Hindlimb muscle (tissue), 1 donor: ENCODE measurements at places on chromosomes 7 and 10.
A peak's percentile ranks its signal among the peaks of the same experiment; 100 is the strongest.

- no peak for DNase-seq
Observed at GRCh38 chr7:74235518-74236268, 18.5 kb downstream of the RFC2 start.

- peak; percentile 90 for DNase-seq
Observed at GRCh38 chr7:5634107-5634950, 147.1 kb downstream of the RNF216 start.

- DNase-seq = no peak
Observed at GRCh38 chr10:14686356-14686755, 88.3 kb downstream of the FAM107B start.

GRCh38 chr7:148868378-148868674, 15.8 kb downstream of the EZH2 start:
- DNase-seq = no peak

- no peak for DNase-seq
Observed at GRCh38 chr7:1850111-1850975, 180.3 kb downstream of the ELFN1 start.

GRCh38 chr7:134737566-134738345, 41.7 kb upstream of the CALD1 start:
- no peak for DNase-seq

GRCh38 chr10:132576671-132577349, 39.2 kb downstream of the INPP5A start:
- DNase-seq = no peak

DNA sequence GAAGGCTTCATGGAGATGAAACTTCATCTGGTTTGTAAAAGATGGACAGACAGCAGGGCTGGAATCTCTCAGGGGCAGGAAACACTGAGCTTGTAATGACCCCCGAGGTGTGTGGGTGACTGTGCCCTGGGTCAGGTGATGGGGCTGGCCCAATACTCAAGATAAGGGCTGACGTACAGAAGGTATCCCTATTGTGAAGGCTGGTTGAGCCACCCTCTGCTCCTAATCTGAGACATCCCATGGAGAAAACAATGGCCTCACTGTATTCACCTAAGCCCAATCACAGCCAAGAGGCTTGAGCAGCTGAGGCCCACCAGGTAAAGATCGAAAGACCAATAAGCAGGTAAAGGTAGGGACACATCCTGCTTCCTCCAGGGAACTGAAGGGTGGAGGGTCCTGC, 34.8 kb upstream of the NUB1 start:
- no peak for DNase-seq

- no peak for DNase-seq
Observed at GRCh38 chr7:5528071-5528814, 104.6 kb upstream of the TNRC18 start.

- DNase-seq = no peak
Observed at GRCh38 chr7:154862153-154862791, 140.7 kb downstream of the PAXIP1 start.

DNA sequence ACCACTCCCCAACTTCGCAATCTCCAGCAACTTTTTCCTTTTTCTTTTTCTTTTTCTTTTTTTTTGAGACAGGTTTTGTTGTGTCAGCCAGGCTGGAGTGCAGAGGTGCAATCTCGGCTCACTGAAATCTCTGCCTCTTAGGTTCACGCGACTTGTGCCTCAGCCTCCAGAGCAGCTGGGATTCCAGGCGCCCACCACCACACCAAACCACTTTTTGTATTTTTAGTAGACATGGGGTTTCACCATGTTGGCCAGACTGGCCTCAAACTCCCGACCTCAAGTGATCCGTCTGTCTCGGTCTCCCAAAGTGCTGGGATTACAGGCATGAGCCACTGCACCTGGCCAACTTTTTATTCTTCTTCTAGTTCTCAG, 55.0 kb downstream of the KIAA1549 start:
- DNase-seq = no peak

GRCh38 chr7:45563941-45564461, 10.2 kb upstream of the ADCY1 start:
- peak; percentile 40 for DNase-seq

GRCh38 chr10:18325889-18326531, 185.8 kb downstream of the CACNB2 start:
- DNase-seq = no peak

DNA sequence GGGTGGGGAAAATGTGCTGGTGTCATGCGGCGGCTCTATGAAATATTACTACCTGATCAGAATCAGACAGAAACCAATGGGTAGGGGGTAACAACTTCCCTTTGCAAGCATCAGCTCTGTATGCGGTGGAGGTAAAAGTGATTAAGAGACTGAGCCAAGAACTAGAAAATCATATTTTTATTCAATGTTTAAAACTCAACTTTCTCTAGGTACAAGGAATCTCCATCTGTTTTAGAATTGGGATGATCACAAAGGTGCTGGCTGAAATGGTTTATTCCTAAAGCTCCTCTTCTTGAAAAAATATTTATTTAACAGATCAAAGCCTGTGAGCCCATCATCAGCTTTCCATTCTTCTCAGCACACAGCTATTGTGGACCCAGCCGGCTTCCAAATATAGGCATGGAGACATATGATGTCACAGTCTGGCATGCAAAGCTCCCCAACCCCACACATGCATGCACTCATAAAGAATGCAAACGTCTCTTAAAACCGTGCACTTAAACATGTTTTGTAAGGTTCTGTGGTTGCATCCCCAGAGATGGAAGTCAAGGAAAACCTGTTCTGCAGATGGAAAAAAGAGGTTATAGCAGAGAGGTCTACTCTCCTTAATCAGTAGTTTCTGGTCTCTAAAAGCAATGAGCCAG, 126.0 kb downstream of the SKIDA1 start:
- peak; percentile 87 for DNase-seq

DNA sequence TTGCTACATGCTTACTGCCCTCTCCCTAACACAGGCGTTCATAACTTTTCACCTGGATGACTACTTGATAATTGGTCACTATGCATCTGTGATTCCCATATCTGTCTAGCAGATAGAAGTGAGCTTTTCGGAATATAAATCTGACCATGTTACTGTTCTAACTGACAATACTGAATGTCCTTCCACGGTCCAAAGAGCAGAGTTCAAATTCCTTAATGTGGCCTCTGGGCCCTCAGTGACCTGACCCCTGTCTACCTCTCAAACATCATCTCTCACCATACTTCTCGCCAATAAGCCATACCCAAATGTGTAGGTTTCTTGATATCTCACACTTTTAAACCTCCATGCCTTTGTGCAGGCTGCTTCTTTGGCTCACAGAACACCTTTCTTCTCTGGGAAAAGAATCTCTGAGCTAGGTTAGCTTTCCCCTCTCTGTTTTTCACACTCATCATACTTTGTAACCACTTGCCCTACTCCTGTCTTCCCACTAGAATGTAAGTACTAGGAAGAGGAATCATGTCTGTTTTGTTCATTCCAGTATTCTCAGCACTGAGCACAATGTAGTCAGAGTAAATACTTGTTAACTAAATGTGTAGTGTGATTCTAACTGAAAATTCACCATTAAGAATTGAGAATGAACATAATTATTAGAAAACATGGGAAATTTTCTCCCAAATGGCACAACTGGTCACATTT, 39.2 kb upstream of the LRRC17 start:
- no peak for DNase-seq

DNA sequence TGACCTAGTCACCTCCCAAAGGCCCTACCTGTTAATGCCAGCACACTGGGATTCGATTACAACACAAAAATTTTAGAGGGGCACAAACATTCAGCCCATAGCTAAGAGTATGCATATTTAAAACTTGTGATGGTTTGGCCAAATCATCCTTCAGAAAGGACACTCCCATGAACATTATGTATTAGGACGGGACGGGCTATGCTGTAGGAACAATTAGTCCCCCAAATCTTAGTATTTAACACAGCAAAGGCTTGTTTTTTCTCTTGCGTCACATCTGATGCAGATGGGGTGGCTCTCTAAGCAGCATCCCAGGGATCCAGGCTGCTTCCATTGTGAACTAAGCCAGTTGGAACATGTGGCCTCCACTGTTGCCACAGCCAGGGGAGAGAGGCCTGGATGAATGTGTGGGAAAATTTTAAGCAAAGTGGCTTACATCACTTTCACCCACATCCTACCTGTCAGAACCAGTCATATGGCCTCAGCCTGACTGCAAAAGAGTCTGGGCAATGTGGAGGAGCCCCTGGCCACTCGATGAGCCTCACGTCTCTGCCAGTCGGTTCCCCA, 26.6 kb downstream of the CHST3 start:
- DNase-seq = no peak

DNA sequence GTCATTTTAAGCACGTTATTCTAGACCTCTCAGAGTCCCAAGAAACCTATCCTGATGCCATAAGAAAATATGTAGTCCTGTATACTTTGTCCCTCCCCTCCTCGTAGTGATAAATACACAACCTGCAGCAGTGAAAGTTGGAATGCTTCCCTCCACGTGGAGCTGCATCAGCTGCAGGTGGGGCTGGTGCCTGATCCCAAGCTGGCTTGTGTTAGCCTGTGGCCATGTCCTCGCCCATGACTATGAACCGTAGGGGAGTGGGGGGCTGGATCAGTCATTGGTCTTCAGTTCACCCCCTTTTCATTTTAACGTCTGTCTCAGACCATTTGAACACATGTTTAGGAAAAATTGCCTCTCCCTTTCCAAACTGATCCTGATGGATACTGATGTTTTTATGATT, 171.4 kb upstream of the HABP2 start:
- DNase-seq = no peak

DNA sequence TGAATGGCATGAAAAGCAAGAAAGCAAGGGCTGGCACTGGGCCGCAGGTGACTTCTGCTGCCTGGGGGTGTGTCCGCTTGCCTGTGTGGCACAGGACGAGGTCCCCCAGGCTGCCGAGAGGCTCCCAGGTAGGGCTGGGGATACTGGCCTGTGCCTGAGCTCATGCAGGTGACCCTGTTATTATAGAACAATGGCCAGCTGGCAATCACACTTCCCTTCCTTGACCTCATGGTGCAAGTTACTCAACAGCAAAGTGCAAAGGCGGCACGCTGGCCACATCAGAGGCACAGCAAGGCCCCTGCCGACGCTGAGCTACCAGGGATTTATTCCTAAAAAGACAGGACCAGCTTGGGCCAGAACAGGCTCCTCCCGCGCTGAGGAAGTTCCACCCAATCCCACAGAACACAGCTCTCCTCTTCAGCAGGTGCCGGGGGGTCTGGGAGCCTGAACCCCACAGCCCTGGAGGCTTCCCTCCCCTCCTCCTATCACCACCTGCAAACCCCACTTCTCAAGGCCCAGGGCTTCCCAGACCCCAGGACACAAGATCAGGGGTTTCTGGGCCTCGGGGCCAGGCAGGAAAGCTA, 1.4 kb upstream of the ADAM8 start:
- no peak for DNase-seq

DNA sequence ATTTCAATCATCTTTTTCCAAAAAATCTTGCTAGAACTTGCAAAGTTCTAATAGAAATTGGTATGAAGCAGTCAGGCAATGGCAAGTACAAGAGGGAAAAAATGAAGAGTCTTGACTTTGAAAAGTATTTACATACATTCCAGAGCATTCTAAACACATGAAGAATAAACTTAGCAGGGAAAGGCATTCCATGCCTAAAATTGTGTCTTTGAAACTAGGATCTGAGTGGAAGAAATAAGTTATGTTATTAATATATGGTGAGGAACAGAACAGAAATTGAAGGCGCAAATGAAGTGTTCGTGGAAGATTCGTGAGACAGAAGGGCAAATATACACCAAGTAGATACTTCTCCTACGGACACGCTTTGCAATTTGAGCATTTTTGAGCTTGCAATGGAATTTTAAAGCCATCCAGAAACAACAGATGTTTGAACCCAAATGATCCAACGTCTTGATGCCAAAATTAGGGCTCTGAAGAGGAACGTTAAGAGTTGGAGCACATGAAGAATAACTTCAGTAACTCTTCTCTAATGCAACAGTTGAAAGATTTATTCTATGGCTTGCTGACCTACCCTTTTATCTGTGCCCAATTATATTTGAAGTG, 40.6 kb upstream of the SEPTIN7 start:
- no peak for DNase-seq

- DNase-seq = peak; percentile 75
Observed at GRCh38 chr7:91264924-91265681, 870 bp downstream of the FZD1 start.

DNA sequence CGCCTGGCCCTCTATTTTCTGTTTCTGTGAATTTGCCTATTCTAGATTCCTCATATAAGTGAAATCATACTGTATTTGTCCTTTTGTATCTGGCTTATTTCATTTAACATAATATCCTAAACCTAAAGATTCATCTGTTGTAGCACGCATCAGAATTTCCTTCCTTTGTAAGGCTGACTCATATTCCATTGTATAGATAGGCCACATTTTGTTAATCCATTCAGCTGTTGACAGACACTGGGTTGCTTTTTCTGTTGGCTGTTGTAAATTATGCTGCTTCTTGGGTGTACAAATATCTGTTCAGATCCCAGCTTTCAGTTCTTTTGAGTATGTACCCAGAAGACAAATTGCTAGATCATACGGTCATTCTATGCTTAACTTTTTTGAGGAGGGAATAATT, 28.8 kb upstream of the CUL1 start:
- no peak for DNase-seq

DNA sequence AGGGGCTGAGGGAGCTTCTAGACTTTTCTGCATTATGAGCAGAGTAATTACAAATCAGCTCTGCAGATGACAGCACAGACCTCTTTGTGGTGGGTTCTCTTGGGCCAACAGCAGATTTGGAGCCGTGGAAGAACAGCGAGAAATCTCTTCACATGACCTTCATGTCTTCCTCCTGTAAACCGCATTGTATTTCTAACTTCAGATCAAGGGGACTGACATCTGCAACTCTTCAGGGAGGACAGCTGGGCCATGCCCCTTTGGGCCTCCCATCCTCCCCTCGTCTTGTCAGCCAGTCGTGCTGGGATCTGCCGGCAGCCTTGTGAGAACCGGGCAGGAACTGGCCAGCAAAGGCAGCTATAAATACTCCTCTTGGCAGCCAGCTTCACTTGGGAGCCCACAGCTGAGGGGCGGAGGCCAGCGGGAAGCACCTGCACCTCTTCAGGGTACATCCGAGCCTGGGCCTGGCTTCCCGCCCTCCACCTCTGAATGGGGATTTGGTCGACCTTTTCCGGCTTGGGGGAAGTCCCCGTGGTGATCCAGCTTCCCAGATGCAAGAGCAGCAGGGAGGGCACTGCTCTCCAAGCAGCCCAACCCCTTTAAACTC, 54.7 kb downstream of the STEAP1B start:
- peak; percentile 46 for DNase-seq

- no peak for DNase-seq
Observed at GRCh38 chr7:151316896-151317295, 24.7 kb upstream of the NUB1 start.

DNA sequence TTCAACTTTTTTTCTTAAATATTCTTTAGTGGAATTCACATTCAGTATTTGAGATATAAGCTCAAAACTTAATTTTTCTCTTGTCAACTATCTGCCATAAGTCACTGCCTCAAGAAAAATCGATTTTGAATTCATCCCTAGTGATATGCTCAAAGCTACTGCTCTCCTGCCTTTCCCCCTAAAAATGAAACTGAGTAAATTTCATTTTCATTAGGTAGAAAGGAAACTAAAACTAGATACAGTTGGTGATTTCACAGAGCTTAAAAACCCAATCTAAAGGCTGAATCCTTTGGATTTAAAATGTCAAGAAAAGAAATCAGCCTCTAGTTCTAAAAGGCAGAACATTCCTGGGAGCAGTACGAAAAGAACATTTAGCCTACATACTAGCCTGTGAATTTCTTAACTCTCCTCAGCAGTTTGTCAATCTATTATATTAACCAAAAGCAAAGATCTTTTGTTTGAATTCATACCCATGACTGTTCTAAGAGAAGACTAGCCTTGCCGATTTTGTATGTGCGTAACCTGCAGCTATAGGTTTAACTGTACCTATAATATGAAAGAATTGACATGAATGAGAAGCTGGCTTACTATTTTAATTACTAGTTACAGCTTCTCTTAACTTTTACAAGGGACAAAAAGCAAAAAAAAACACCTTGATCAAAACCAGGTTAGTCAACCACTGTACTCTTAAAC, 4.9 kb upstream of the FAM53B start:
- DNase-seq = no peak
